ENCODE measurements at places on chromosomes 6 and 20.

- no peak for DNase-seq
Observed at GRCh38 chr6:31652925-31653724, 664 bp upstream of the BAG6 start.

GRCh38 chr6:3398755-3399696 lies 57.8 kb downstream of the SLC22A23 start:
- DNase-seq: no peak

GRCh38 chr6:120735641-120736040 lies 598.6 kb downstream of the TBC1D32 start:
- no peak for DNase-seq

DNA sequence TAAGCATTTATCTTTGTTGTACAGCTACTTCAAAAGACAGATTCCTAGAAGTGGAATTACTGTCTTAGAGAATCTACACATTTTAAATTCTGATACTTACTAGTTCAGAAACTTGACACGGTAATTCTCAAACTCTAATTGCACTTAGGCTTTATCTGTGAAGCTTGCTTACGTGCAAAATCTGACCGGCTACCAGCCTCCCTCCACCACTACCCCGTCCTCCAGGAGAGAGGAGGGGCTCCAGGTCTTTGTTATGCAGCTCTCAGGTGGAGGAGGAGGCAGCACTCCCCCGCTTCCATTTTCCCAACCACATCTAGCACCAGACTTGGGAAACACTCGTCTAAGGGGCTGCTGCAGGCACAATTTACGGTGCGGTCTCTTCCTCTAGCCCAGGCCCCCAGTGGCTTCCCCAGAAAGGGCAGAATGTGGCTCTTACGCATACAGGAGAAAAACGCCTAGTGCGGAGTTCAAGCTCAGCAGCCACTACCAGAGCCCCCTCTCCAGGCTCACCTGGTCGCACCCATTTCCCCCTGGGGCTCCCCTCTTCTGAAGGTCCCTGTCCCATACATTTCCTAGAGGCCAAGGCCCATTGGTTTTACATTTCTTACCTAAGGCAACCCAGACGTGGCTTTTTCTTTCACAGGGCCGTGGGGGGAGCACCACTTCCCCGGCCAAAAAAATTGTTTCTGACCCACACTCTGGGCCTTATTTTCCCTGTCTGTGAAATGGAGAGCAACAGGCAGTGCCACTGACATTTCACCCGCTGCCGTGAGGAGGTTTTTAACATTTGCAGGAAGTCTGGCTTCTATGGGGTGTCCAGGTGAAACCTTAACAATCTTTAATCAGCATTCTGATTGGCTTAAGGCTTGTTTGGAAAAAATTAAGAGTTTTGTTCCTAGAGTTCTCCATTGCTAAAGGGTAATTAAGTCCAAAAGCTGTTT lies 1.6 kb upstream of the TGIF2 start:
- DNase-seq: no peak

GRCh38 chr20:2135013-2135412 lies 33.4 kb downstream of the STK35 start:
- no peak for DNase-seq

DNA sequence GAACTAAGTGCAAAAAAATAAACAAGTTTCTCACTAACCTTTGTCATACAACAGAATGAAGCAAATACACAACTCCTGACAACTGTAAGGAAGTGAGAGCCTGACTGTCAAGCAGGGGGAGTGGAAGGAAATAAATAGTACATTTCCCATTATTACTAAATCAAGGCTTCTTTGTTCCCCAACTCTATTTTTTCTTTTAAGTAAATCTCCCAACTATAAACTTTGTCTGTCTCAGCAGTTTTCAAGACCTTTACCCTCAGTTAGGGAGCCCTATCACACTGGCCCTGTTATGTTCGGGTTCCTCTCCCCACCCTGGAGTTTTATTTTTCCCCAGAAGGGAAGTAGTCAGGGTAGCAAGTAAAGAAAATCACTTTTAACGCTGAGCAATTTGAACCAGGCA lies 24.1 kb upstream of the IPCEF1 start:
- no peak for DNase-seq

GRCh38 chr6:31945507-31946369 lies at the start of gene CFB:
Gene CFB (plus strand): TSS chr6:31946095. CDS start chr6:31946222, 127 bp downstream.
- DNase-seq: peak; percentile 46

DNA sequence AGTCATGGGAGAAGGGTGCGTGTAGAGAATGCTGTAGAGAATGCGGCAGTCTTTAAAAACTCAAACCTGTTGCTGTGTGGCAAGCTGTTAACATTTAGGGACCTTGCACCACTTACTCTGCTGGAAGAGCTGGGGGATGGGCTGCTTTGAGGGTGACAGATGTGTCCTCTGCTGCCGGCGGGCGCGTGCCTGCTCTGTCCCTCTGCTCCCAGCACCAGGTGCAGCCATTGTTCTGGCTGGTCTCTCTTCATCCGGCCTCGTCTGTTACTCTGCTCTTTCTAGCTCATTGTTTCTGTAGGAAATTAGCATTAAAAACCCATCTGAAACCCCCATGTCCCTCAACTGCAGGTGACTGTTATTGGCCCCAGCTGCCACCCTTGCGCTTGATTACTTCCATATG lies 78.5 kb downstream of the CBFA2T2 start:
- peak; percentile 31 for DNase-seq

DNA sequence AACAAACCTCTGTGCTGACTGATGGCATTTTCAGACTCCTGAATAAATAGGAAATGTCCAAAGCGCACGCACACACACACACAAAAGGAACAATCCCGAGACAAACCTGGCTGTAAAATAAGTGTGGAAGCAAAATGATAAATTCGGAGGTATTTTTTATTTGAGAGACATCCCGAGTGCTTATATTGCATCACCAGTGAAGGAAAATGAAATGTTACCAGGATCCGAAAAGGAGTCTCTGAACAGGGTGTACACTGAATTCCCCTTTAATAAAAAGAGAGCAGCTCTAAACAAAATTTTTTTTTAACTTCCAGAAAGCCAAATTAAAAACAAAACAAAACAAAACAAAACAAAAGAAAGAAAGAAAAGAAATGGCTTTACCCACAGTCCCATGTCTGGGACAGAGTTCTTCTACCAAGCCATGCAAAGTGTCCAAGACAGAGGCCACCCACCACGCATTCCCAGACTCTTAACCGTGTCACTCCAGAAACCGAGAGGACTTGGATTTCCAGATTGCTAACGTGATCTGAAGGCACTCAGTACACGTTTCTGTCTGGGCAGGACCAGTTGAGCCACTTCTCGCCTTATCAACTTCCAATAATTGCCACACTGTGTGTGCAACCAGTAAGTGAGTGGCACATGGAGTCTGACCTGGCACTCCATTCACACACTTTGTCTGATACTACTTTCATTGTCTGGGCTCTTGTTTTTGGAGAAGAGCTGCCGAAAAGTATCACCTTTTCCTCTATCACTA lies 817 bp downstream of the ME1 start:
- DNase-seq: no peak

DNA sequence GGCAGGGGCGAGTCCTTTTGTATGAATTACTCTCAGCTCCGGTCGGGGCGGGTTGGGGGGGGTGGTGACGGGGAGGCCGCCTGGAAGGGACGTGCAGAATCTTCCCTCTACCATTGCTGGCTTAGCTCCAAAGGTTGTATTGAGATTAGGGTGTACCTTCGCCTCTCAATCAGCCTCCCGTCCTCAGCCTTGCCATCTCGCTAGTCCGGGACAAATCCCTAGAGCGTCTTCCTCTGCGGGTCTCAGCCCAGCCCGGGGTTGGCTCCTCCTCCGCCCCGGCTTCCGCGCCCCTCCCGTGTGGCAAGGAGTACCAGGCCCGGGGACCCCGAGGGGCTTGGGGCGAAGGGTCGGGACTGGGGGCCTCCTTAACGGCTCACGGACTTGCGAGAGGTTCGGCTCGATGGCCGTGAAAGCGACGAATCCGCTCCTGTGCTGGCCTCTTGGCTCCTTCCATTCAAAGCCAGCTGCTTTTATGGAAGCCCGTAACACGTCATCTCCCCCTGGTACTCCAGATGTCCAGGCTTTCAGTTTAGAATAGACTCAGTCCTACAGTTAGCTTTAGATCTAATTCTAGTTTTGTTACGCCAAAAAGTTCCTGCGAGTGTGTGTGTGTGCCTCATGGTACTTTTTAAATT lies 636 bp upstream of the EEF1A1 start:
- peak; percentile 93 for DNase-seq

DNA sequence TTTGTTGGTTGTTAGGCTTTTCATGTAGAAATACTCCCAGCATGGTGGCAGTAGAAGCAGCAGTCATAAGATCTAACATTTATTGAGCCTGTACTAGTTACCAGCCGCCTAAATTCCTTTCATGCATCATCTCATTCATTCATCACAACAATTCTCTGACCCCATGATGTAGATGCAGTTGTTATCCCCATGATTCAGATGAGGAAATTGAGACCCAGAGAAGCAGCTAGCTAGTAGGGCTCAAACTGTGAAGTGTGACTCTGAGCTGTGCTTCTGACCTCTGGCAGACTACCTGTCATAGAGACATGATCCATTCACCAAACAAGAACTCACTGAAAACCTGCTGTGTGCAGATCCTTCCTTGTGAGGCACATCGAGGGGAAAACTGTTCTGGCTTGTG lies 16.9 kb downstream of the RREB1 start:
- no peak for DNase-seq

GRCh38 chr6:14716499-14717146 lies 529.2 kb upstream of the JARID2 start:
- DNase-seq: no peak

DNA sequence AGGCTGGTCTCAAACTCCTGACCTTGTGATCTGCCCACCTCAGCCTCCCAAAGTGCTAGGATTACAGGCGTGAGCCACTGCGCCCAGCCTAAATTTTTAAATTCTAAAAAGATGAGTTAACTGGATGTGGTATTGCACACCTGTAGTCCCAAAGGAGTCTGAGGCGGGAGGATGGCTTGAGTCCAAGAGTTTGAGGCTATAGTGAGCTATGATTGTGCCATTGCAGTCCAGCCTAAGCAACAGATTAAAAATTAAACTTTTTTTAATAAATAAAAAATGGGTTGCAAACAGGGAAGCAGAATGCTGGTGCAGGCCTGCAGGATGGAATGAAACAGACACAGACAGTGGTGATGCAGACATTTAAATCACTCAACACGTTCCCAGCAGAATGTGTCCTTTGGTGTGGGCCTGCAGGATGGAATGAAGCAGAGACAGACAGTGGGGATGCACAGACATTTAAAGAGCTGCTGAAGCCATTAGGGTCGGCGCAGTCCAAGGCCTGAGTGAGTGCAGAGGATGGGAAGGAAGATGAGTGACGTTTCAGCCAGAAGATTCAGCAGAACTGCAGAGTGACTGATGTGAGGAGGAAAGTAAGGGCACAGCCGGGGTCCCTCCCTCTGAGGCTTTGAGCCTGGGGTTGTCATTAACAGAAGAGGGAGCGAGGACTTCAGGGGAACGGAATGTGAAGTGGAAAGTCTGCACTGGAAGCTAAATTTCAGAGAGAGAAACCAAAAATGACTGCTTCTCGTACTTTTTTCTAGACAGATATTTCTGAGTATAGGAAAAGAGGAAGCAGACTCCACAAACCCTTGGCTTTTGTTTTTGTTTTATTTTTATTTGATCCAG lies 117.5 kb downstream of the RIN2 start:
- peak; percentile 70 for DNase-seq

- no peak for DNase-seq
Observed at GRCh38 chr20:53678990-53679596, 85.5 kb upstream of the ZNF217 start.

DNA sequence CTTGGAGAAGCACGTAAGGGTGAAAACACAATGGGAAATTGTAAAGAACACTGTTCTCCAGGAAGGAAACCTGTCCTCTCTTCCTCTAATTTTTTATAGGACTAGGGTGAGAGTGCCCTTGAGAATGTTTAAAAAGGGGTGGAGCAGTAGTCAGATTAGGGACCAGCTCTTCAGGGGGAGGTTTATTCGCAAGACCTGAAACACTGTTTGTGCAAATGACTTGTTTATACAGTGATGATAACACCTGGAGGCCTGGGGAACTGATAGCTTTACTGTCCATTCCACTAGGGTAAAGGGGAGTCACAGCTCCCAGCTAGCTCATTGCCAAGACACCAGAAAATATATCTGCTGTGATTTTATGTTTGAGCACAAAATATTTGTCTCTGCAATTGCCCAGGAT lies 8.1 kb upstream of the FUT9 start:
- no peak for DNase-seq

DNA sequence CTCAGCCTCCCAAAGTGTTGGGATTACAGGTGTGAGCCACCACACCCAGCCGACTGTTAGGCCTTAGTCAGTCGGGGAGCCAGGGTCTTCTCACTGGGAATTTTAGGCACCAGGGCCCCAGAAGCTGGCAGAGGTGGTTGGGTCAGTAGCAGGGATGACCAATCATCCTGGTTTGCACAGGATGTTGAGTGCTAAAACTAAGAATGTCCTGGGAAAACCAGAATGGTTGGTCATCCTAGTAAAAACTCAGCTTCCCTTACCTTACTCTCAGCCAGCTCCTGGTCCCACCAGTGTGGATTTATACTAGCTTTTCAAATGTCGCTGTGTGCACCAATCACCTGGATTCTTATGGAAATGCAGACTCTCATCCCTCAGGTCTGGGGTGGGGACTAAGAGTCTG lies 31.8 kb downstream of the KCNG1 start:
- no peak for DNase-seq

- DNase-seq: no peak
Observed at GRCh38 chr6:132368916-132369481, 32.3 kb downstream of the MOXD1 start.

GRCh38 chr6:156376091-156376490 lies 401.1 kb upstream of the ARID1B start:
- DNase-seq: no peak

GRCh38 chr6:148451690-148452089 lies 109.1 kb downstream of the SASH1 start:
- DNase-seq: no peak

GRCh38 chr20:48818481-48818987 lies 9.3 kb downstream of the PREX1 start:
- DNase-seq: no peak

DNA sequence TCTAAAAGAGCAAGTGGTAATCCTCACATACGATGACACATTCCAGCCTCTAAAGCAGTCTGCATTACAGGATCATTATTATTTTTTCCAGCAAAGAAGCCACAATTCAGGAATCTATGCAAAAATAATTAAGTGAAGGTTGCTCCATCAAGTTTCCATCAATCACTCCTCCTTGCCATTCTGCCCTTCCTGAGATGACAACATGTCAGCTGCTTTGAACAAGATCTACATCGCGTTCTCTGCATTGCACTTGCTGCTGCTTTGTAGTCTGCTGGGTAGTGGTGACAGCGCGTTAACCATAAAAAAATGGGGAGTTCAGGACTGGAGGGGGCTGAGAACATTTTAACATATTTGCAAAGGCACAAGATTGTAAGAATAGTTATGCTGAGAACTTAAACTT lies 147.7 kb downstream of the GMPR start:
- no peak for DNase-seq

- no peak for DNase-seq
Observed at GRCh38 chr20:56518721-56519398, 5.7 kb upstream of the FAM209A start.

Measured in muscle of arm (tissue), 14 donors.